ENCODE measurements at places on chromosomes 4 and X.

GRCh38 chrX:41906515-41907187 is 16.7 kb downstream of the CASK start:
- peak; percentile 36 for ATAC-seq

DNA sequence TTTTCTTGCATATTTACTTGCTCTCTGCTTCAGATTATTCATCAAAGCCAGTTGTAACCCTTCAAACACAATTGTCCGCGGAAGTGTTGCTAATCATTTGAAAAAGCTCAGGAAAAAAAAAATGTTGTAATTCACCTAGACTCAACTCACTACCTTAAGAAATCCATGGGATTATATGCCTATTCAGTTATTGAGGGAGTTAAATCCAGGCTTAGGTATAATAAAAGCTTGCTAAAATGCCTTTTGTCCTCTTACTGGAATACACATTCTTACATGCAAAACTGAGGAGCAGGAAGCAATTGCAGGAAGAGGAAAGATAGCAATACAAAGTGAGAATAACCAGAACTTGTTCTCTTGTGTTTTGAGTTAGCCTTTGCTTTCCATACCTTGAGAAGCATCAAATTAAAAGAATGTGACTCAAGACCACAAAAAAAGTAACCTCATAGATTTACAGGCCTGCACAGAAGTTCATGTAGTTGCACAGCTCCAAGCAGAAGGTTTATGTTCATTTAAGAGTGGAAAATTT is 91.4 kb upstream of the FAM241A start:
- ATAC-seq: no peak

DNA sequence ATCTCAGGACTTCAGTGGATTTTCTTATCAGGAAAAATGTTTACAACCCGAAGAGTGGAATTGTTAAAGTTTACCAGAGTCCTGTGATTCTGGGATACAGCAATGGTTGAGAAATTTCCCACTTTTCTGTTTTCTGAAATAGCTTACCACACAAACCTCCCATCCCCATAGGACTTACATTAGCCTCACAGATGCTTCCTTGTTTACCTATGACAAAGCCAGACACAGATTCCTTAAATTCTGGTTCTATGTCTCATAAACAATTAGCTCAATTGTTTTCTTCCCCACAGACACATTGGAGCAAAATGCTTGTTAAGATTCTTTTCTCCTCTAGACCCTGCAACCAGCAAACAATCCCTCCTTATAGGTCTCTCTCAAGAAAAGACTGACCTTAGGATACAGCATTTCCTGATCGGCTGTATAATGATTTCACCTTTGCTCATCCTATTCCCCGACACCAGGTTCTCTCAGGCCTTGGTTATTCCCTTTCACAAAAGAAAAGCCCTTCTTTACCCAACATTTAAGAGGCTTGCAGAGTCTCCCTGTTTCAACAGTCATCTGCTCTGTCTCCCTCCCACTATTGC is 886.2 kb downstream of the ARAP2 start:
- no peak for ATAC-seq

DNA sequence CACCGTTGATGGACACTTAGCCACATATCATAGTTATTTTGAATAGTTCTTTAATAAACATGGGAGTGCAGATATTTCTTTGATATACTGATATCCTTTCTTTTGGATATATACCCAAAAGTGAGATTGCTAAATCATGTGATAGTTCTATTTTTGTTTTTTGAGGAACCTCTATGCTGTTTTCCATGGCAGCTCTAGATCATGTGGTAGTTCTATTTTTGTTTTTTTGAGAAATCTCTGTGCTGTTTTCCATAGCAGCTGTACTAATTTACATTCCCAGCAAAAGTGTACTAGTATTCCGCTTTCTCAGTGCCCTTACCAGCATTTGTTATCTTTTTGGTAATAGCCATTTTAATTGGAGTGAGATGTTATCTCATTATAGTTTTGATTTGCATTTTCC is 3.6 kb downstream of the SH3BGRL start:
- ATAC-seq: no peak

- ATAC-seq: peak; percentile 80
Observed at GRCh38 chr4:82785611-82786400, 12.8 kb downstream of the SCD5 start.

- peak; percentile 3 for ATAC-seq
Observed at GRCh38 chr4:118759481-118759880, 74.3 kb downstream of the METTL14 start.

- ATAC-seq: no peak
Observed at GRCh38 chr4:3801931-3802550, 35.9 kb downstream of the ADRA2C start.

DNA sequence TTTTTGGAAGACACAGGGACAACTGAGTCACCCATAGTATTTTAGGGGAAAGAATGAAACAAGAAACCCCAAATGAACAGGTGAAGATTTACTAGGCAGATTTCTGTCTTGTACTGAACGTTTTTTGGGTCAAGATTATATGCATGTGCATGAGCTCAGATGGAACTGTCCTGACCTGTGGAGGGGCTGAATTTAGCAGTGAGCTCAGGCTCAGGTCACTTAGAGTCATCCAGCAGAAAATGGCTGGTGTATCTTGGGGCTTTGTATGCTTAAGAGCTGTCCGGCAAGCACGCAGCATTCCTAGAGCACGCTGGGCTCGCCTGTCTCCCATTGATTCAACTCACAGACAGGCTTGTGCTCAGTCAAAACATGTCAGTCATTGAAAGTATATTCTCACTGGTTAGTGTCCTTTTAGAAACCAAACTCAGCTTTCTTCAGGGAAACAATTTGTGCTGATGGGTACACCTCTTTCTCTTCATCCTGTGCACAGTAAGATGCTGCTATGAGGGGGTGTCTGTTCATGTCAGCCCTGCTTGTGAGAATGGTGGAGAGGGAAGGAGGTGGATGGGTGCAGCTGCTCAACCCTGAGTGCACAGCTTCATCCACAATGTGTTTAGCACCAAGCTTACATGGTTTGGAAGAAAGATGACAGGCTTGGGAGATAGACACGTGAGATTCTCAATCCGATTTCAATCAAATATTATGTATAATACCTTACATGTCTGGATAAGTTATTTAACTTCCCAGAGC is 47.5 kb upstream of the PDLIM3 start:
- ATAC-seq: no peak

DNA sequence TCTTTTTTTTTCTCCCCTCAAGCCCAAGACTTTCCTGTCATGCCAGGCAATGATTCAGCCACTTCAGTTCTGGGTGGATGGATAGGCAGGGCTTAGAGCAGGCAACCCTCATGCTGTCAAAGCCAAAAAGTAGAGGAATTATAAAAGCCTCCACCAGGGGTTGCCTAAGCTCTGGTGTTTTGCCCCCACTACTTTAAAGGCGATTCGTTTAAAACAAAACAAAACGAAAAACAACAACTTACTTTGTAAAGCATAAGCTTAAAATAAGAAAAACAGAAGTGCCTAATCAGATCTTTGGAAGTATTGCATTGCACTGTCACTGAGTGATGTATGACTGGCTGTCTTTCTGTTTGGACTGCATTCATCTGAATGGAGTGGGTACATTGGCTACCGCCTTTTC is 5.3 kb upstream of the IDS start:
- peak; percentile 50 for ATAC-seq

DNA sequence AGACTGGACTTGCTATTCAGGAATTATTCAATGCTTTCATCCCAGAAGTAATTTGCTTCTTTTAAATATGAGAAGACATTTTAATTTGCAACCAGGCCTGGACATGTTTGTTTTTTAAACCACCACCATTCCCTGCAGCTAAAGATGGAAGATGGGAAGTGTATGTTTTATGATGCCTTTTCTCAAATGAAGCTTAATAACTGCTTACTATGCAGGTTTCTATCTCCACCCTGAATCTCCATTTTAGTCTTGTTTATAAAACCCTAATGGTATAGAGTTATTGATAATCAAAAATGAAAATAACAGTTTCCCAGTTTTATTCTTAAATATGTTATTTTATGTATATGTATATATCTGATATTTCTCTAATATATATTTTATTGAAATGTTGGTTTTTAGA is 418.9 kb downstream of the C4orf33 start:
- ATAC-seq: no peak

DNA sequence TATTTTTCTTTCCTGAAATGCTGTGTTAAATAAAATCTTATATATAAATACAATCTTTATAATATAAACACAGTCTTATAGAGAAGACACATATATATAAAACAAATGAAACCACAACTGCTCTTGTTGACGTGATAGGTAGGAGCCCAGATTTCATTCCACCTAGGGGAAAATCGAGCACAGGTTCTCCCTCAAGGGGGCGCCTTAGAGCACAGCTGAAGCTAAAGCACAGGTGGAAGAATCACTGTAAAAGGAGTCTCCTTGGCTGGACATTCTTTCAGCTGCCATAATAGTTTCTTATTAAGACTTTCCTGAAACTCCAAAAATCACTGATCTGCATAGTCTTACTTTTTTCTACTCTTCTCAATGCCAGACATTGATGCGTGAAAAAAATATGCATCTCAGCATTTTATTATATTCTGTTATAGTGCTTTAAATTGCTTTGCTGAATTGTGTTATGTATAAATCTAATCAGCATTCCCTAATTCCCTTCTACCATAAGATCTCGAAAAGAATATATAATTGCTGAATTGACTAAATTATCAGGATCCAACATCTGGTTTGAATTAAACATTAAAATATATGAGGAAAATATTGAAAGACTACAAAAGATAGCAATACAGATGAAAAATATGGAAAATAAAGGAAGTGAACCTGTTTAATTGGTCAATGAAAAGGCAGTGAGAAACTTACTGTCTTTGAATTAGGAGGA is 25.5 kb upstream of the RXFP1 start:
- no peak for ATAC-seq

- no peak for ATAC-seq
Observed at GRCh38 chr4:55169352-55169961, 44.1 kb upstream of the KDR start.

- ATAC-seq: no peak
Observed at GRCh38 chr4:176840166-176840565, 47.4 kb upstream of the VEGFC start.

DNA sequence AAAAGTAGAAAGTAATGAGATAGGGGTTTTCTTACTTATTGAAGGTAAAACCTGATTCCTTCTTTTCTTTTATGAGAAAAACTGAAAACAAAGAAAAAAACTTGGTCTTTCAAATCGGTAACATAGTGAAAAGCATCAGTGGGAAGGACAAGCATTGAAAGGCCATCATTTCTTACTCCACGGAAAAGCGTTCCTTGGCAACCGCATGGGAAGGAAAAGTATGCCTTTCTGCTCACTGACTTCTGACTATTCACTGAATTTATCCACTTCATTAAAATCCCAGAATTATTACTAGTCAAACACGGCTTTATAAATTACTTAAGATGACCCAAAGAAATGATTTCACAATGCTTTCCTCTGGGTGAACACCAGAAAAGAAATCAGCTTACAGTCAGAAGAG is 646.7 kb downstream of the TLL1 start:
- ATAC-seq: no peak

GRCh38 chr4:85722401-85722800 is 247.5 kb downstream of the ARHGAP24 start:
- ATAC-seq: no peak

DNA sequence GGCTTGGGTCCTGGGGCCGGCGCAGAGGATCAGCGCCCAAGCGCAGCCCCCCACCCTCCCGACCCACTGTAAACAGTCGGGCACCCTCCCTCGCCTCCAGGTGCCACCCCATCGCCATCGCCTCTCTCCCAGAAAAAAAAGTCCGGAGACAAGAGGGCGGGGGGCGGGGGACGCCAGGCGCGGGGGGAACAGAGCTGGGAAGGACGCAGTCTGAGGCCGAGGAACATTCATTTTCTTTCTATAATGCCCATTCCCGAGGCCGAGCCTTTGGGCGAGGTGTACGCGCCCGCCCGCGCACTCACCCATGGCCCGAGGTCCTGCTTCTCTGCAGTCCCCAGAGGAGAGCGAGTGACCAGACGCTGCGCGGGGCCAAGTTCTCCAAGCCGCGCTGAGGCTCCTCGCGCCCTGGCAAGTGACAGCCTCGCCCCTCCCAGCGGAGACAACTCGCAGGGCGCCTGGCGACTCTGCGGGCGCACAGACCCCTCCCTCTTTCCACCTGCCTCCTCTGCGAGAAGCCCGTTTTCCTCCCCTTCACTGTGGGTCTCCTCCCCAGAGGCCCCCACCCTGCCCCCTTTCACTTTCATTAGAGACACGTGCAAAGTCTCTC is 63.5 kb upstream of the WDR17 start:
- ATAC-seq: peak; percentile 80

DNA sequence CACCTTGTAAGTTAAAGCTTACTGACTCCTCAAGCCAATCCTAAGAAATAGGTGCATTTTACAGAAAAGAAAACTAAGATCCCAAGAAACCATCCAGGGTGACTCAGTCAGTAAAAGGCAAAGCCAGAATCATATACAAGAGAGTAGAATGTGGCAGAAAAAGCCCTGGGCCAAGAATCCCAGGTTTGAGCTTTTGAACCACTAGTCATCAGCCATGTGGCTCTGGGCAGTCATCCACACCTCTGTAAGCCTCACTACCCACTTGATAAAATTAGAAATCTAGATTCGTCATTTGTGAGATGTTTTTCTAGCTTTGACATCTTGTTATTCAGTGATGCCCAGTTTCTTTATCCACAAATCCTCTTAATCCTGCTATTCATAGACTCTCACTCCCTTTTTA is 122.2 kb upstream of the PDE5A start:
- ATAC-seq: no peak

All from SK-N-SH treated with all-trans-retinoic acid at 6 μM for 48 hours (cell line).